ENCODE measurements at places on chromosomes 4 and X.
A peak's percentile ranks its signal among the peaks of the same experiment; 100 is the strongest.

- no peak for DNase-seq
Observed at GRCh38 chr4:102620697-102621497, 119.7 kb downstream of the NFKB1 start.

GRCh38 chr4:120056246-120056645 lies 10.4 kb downstream of the MAD2L1 start:
- no peak for DNase-seq

- DNase-seq, result no peak
Observed at GRCh38 chr4:68447201-68447600, at the start of gene TMPRSS11E. TSS of gene TMPRSS11E (plus strand) at chr4:68447463. CDS start at chr4:68447513, 50 bp downstream.

DNA sequence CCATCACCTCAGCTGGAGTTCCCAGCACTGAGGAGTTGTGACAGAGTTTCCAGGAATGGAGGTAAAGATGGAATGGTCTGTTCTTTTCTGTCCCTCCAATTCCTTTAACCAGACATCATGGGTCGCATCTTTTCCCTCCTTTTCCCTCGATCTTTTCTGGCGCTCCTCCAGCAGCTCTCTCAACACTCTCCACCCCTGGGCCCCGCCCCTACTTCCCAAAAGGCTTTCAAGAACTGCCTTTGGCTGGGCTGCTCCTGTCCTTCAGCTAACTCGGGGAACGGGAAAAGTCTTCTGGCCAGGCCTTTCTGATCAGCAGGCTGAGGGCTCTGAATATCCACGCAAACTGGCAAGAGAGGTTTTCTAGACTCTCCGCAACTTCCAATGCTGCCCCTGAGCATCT lies 34.0 kb downstream of the UTP14A start:
- no peak for DNase-seq

DNA sequence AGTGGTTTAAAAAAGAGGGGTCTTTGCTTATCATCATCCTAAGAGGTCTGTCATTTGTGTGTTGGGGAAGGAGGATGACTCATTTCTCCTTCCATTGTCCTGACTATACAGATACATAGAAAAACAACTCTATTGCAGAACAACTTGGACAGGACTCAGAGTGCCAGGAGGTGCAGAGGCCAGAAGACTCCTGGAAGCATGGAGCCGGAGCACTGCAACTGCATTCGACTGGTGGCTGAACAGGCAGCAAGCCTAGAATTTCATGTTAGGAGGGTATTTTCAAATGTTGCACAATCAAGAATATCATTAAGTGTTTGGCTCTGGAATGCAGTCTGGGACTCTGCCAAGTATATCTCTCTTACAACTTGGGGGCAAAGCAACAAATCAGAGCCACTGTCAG lies 35.0 kb upstream of the MAML3 start:
- no peak for DNase-seq

- DNase-seq, result no peak
Observed at GRCh38 chr4:172997856-172998255, 170.8 kb upstream of the GALNT7 start.

GRCh38 chr4:127538016-127538415 lies 94.7 kb upstream of the INTU start:
- no peak for DNase-seq

GRCh38 chr4:151418385-151418784 lies 9.4 kb downstream of the FHIP1A start:
- no peak for DNase-seq

- no peak for DNase-seq
Observed at GRCh38 chr4:118173956-118174725, 139.9 kb downstream of the NDST3 start.

DNA sequence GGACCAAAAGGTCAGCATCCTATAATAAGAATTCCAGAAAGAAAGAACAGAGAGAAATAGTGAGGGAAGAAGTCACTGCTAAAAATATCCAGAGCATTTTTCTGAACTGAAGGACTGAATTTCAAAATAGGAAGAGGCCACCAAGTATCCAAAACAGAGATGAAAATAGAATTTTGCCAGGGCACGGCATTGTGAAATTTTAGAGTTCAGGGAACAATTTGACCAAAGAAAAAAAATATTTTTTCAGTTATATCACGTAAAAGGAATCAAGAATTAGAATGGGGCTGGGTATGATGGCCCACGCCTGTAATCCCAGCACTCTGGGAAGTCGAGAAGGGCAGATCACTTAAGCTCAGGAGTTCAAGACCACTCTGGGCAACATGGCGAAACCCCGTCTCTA lies 65.4 kb downstream of the FGFBP1 start:
- no peak for DNase-seq

GRCh38 chr4:112279882-112280315 lies 5.8 kb downstream of the TIFA start:
- no peak for DNase-seq

GRCh38 chr4:147693218-147693617 lies 9.3 kb upstream of the PRMT9 start:
- no peak for DNase-seq

DNA sequence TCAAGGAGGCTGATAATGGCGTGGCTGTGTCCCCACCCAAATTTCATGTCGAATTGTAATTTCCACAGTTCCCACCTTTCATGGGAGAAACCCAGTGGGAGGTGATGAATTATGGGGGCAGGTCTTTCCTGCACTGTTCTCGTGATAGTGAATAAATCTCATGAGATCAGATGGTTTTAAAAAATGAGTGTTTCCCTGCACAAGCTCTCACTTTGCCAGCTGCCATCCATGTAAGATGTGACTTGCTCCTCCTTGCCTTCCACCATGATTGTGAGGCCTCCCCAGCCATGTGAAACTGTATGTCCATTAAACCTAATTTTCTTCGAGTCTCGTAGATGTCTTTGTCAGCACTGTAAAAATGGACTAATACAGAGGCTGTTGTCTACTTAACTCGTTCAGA lies 488.3 kb downstream of the SPRY1 start:
- DNase-seq, result no peak

DNA sequence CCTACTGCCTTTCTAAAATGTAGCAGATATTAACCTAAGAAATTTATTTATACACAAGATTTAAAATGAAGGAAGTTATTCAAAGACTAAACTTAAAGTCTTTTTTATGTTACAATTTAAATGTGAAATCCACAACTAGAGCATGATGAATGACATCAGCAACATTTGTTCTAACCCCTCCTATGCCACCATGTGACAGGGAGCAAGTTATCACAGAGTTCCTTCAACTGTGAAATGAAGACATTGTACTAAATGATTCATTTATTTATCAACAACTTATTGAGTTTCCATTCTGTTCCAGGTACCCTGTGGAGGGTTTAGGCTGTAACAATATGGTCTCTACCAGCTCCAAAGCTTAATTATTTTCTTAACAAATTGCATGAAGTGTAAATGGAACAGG lies 76.9 kb downstream of the SLC39A8 start:
- DNase-seq, result no peak

DNA sequence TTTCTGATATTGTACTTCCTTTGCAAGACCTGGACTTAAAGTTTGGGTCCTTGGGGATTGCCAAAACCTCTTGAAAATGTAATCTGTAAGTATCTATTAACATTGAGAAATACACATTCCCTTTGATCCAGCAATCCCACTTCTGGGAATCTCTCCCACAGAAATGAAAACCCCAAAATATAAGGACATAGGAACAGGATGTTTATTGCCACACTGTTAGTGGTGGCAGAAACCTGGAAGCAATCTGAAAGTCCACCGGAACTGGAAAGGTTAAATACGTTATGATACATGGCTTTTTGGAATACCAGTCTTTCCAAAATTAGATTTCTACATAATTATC lies 71.2 kb upstream of the STX18 start:
- DNase-seq, result no peak

- DNase-seq, result no peak
Observed at GRCh38 chr4:55834086-55834795, 14.7 kb downstream of the EXOC1L start.

GRCh38 chr4:109040441-109040840 lies 262.0 kb downstream of the COL25A1 start:
- no peak for DNase-seq

DNA sequence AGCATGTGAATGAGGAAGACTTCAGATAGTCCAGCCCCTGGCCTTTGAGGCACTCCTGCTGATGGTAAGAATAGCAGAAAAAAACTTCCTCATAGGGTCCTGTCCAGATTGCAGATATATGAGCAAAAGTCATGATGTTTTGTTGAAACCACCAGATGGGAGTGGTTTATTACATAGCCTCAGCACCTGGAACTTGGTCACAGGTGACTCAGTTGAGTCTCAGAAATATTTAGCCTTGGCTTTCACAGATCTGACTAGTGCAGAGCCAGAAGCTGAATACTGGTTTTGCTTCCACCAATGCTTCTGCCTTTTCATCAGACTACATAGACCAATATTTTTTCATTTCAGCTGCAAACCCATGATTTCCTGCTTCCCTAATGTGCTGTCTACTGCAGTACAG lies 994.9 kb upstream of the SLIT2 start:
- DNase-seq, result no peak

DNA sequence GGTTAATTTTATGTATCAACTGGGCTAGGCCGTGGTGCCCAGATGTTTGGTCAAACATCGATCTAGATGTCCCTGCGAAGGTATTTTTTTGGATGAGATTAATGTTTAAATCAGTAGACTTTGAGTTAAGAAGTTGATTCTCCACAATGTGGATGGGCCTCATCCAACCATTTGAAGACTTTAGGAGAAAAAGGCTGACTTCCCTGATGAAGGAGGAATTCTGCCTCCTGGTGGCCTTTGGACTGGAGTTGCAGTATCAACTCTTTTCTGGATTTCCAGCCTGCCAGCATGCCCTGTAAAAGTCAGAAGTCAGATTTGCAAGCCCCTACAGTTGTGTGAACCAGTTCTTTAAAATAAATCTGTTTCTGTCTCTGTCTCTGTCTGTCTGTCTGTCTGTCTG lies 91.4 kb downstream of the STK32B start:
- DNase-seq, result no peak

- no peak for DNase-seq
Observed at GRCh38 chrX:153517423-153517822, at the start of gene ATP2B3. TSS of gene ATP2B3 (plus strand) at chrX:153517642. CDS start at chrX:153536248, 18,606 bp downstream.

GRCh38 chrX:46770817-46771163 lies 11.9 kb upstream of the SLC9A7 start:
- DNase-seq, result no peak

GRCh38 chrX:96453139-96453538 lies 231.5 kb upstream of the DIAPH2 start:
- DNase-seq, result no peak

GRCh38 chr4:40887764-40888131 lies 138.0 kb downstream of the NSUN7 start:
- DNase-seq, result no peak

DNA sequence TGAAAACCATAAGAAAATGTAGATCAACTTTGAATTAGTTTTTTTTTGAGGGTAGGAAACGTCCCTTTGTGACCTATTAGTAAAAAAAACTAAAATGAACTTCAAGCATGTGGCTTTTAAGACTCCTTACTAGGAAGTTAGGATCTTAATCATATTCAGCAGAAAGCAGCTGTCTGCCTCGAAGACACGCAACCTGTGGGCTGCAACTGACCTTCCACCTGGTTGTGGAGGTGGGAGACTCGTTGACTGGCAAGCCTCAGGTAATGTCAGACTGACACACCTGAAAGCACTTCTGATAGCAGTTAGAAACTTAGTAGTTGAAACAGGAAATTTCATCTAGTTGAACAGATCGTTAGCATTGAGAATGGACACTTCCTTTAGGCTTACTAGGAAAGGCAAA lies 37.4 kb downstream of the CCNG2 start:
- no peak for DNase-seq

DNA sequence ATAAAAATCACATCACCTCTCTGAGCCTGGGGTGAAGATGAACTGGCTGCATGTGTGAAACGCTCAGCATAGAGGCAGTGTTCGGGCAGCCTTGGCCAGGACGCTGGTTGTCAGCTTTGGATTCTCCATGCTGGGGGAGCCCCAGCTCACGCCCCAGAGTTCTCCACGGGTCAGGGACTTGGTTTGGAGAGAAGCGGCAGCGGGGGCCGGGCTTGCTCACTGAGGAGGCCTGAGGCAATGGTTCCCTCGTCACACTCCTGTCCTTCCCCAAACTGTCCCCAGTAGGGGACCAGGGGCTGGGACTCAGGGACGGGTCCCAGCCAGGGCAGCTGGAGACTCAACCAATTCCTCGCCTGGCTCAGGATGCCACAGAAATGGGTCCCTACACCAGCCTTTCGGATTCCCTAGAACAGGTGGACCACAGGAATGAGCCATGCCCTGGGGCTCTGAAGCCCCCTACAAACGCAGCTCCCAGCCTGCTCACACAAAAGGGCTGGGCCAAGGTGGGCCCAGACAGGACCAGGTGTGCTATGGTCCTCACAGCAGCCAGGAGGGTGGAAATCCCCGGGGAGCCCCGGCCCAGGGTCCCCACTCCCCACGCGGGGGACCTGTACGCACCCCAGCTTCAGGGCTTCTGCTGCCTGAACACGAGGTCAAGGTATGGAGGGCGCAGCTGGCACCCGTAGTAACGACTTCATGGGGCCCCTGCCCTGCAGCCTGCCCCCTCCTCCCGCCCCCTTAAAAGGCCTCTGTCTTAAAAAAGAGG lies 1.4 kb downstream of the MXD4 start:
- DNase-seq, result peak; percentile 20

GRCh38 chr4:2269206-2269531 lies 7.3 kb upstream of the MXD4 start:
- DNase-seq, result no peak

DNA sequence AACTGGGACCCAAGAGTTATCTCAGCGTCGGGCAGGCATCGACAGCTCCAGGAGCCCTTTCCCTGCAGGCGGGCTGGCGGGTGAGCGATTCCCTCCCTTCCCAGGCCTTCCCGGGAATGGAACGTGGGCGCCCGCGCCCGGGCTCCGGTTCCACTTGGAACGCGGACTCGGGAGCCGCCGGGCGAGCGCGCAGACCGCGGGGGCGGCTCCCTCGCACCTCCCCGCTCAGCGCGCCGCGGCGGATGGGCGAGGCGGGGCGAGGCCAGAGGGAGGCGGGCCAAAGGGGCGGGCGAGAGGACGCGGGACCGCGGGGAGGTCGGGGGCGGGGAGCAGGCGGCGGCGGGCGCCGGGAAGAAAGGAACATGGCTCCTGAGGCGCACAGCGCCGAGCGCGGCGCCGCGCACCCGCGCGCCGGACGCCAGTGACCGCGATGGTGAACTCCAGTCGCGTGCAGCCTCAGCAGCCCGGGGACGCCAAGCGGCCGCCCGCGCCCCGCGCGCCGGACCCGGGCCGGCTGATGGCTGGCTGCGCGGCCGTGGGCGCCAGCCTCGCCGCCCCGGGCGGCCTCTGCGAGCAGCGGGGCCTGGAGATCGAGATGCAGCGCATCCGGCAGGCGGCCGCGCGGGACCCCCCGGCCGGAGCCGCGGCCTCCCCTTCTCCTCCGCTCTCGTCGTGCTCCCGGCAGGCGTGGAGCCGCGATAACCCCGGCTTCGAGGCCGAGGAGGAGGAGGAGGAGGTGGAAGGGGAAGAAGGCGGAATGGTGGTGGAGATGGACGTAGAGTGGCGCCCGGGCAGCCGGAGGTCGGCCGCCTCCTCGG lies at the start of gene PKD2:
TSS of gene PKD2 (plus strand) at position 332 of the 818 bp plus-strand sequence. CDS start at position 431, 99 bp downstream.
- peak; percentile 78 for DNase-seq

DNA sequence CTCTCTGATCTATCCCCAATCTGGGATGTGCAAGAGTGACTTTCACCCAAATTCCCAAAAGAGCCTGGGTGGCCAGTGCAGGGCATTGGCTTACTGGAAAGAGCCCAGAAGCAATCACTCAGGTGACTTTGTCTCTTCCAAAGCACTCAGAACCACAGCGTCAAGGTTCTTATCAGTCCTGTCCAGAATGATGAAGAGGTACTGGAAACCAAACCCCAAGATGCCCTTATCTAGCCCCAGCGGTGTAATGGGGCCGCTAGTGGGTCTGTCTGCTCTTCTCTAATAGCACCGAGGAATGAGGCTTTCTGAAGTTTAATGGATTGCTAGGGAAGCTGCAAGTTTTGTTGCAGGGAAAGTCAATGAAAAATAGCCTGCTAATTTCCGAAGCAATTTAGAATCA lies 21.6 kb downstream of the CLNK start:
- DNase-seq, result no peak

- DNase-seq, result no peak
Observed at GRCh38 chrX:101659601-101660063, at the start of gene ARMCX2. TSS of gene ARMCX2 (minus strand) at chrX:101659850. CDS start at chrX:101657588, 2,262 bp downstream.

Data from T-cell (primary cell).